ENCODE measurements at places on chromosomes 1 and 21. TPM values are rescaled to one million over a fixed set of nuclear protein-coding genes. Genes with fewer than 3 reads are reported as not detected.

GRCh38 chr1:235935235-235936225 lies 68.8 kb upstream of the LYST start:
- no peak overlapping the region for H3K27ac ChIP-seq
- H3K27me3 ChIP-seq, result no peaks in the 10 kb centered on the region
- no peaks in the 10 kb centered on the region for H3K4me1 ChIP-seq

GRCh38 chr1:158675563-158676323 lies 10.8 kb downstream of the SPTA1 start:
- no peak for DNase-seq
- H3K36me3 ChIP-seq, result no peaks in the 10 kb centered on the region
- no peaks in the 10 kb centered on the region for H3K27me3 ChIP-seq
- H3K4me3 ChIP-seq, result no peak overlapping the region
- H3K27ac ChIP-seq, result no peak overlapping the region
- no peaks in the 10 kb centered on the region for H3K4me1 ChIP-seq

DNA sequence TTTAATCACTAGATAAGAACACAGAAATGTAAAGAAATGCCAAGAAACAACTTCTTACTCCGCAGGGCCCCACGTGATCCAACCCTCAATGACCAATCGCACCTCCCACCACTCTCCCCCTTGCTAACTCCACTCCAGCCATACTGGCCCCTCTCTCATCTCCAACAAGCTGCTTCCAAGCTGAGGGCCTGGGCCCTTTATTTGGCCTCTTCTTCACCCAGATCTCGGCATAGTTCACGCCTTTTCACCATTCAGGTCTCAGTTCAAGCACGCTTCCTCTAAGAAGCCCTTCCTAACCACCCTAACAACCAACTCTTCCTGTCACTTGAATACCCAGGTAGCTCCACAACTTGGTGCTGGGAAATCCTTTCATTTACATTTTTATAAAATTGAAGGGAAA lies 110.7 kb downstream of the TGFBR3 start:
- no peaks in the 10 kb centered on the region for H3K27me3 ChIP-seq
- peaks cover 3% of the 10 kb centered on the region for H3K4me1 ChIP-seq
- no peak overlapping the region for H3K27ac ChIP-seq
- no peaks in the 10 kb centered on the region for H3K36me3 ChIP-seq
- no peak for DNase-seq

DNA sequence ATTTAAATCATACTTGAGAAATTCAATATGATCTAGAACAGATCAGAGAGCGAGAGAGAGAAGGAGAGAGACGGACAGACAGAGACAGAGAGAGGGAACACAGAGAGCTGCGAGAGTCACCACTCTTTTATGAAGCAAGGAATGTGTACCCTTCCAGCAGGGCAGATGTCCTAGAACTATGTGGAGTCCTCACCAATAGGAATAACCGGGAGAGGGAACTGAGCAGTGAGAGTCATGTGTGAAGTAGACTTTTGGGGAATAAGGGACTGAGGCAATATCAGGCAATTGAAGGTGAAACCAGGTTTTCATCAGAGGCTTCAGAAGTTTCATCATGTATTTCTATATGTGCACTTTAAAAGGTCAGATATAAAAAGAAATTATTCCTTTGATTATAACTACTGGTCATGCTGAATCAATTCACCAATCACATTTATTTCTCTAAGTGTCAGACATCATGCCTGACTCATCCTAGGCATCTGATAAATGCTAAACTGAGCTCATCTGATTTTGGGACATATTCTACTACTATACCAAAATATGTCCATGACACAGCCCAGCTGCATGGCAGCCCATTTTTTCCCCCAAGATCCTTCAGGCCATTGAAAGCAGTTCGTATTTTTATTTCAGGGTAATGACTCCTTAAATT lies 22.4 kb downstream of the VTCN1 start:
- no peaks in the 10 kb centered on the region for H3K36me3 ChIP-seq
- H3K4me3 ChIP-seq, result no peak overlapping the region
- DNase-seq, result no peak
- no peaks in the 10 kb centered on the region for H3K4me1 ChIP-seq

GRCh38 chr1:89454845-89455521 lies 69.6 kb upstream of the LRRC8B start:
- peak; percentile 66 for DNase-seq
- no peaks in the 10 kb centered on the region for H3K27me3 ChIP-seq
- no peaks in the 10 kb centered on the region for H3K4me1 ChIP-seq
- H3K27ac ChIP-seq, result no peak overlapping the region

- H3K4me1 ChIP-seq, result no peaks in the 10 kb centered on the region
- H3K27ac ChIP-seq, result no peak overlapping the region
- DNase-seq, result no peak
- no peak overlapping the region for H3K4me3 ChIP-seq
- H3K36me3 ChIP-seq, result no peaks in the 10 kb centered on the region
Observed at GRCh38 chr1:163406772-163407171, 85.0 kb downstream of the NUF2 start.

The ZBED6 gene
- 24.2 TPM for total RNA-seq

The SPATA21 gene
- total RNA-seq, result 0.27 TPM

The TEX38 gene
- not detected for total RNA-seq

The HTR6 gene
- 0.31 TPM for total RNA-seq

The UTS2 gene
- not detected for total RNA-seq

The VTCN1 gene
- not detected for total RNA-seq

Measured in endodermal cell (in vitro differentiated cells).